ENCODE measurements at places on chromosomes 5 and 9.
A peak's percentile ranks its signal among the peaks of the same experiment; 100 is the strongest.

- DNase-seq: no peak
Measured at GRCh38 chr5:138663561-138663960, 88.4 kb upstream of the HSPA9 start.

DNA sequence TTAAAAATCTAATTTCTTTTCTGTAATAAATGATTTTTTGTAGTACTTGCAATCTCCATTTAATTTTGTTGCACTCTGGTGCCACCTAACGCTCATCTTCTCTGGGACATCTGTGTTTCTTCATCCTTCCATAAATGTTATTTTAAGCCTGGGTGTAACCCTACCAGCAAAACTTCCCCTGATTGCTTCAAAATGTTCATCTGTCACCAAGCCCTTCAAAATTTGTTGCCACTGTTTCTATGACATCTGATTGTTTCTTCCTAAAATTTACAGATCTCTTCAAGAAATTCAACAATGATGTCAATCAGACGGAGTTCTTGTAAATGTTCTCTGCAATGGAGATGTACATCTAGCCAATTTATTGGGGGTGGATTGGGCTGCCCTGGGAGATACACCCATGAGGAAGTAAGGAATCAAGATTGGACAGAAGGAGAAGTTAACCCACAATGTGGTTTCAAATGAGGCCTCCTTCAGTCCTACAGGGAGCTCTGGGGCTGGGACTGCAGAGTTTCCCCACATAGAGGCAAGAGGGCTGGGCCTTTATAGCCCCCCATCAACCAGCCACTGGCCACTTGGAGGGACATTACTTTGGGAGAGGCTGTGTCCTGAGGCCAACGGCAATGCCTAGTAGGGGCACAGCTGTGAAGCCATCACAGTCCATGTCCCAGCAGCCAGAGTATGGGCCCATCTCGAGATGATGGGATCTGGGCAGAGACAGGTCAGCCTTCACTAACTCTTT, 23.3 kb downstream of the MCTP1 start:
- no peak for DNase-seq

DNA sequence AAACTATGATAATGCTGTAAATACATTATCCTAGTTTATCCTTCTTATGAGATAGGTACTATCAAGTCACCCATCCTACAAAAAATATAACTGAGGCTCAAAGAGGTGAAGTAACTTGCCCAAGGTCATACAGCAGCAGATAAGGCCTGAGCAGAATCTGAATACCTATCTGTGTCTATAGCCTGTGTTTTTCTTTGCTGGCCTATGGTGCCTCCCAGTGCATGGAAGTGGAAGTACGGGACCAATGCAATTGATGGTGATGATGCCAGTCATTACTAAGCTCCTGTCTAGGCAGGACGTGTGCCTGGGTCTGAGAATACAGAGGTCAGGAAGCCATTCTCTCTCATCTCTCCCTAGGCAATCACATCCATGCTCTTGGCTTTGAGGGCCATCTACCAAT, 67.8 kb downstream of the FAT2 start:
- peak; percentile 2 for DNase-seq

DNA sequence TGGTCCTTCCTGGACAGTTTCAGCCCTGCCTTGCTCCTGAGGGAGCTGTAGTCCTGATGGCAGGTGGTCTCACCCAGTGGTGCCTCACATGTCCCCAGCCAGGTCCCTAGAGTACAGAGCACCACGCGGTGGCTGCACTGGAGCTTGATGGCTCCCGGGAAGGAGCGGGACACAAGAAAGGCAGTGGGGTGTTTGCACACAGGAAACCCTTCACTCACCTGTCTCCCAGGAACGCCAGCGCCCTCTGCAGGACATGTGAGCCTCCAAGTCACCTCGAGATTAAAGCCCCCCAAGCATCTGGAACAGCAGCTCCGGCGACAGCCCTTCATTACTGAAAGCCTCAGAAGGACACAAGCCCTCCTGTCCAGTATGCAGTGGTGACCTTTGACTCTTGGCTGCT, 19.9 kb upstream of the TMEM250 start:
- peak; percentile 5 for DNase-seq
